SJCRH30 (cell line): ENCODE measurements at places on chromosomes 6 and 20.

DNA sequence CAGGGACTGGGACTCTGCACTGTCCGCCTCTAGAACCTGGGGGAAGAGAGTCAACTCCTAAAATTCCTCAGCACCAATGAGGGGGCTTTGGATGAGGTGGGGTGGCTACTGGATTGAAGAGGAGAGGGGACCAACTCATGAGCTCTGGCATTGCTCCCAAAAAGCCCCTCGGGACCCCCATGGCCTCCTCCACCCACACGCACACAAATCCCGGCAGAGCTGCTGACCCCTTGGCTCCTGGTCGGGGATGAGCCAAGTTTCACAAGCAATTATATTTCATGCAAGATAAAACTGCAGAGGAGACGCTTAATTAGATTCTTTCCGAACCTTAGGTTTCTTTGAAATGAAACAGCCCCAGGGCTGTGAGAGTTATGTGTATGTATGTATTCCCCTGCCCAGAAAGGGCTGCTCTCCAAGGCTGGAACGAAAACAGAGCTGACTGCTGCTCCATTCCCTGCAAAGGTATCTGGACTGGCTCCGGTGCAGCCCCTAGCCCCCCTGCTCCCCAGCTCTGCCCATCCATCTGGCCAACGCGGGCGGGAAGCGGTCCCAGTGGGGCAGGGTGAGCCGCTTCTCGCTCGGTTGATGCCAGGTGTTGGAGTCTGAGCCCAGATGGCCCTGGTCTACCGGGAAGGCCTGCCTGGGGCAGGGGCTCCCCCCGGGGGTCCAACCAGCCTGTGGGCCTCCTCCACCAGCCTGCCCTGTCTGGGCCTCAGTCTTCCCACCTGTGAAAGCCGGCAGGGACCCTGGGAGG, 46.8 kb upstream of the STX16 start:
- DNase-seq: no peak

GRCh38 chr20:19288636-19289035, 76.2 kb downstream of the SLC24A3 start:
- DNase-seq: no peak

- DNase-seq: no peak
These were observed 538.3 kb downstream of the GRIK2 start for GRCh38 chr6:101931766-101932165.

DNA sequence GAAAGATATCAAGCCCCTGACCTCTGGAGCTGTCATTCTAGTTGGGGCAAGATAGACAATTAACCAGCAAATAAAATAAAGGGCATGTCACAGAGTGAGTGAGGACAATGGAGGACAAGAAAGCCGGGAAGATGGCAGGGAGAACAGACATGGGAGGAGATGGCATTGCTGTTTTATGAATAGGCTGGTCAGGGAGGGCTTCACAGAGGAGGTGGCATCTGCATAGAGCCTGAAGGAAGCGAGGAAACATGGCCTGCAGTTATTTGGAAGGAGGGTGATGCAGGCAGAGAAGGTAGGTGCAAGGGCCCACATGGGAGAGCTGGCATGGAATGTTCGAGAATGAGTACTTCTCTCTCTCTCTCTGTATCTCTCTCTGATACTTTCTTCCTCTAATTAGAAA, 63.7 kb downstream of the EFCAB8 start:
- DNase-seq: no peak

- no peak for DNase-seq
These were observed 96.2 kb upstream of the CNR1 start for GRCh38 chr6:88262332-88262731.

GRCh38 chr6:24486065-24486464, 3.3 kb downstream of the GPLD1 start:
- no peak for DNase-seq
